ENCODE measurements at places on chromosomes 12 and 14.
A peak's percentile ranks its signal among the peaks of the same experiment; 100 is the strongest.

DNA sequence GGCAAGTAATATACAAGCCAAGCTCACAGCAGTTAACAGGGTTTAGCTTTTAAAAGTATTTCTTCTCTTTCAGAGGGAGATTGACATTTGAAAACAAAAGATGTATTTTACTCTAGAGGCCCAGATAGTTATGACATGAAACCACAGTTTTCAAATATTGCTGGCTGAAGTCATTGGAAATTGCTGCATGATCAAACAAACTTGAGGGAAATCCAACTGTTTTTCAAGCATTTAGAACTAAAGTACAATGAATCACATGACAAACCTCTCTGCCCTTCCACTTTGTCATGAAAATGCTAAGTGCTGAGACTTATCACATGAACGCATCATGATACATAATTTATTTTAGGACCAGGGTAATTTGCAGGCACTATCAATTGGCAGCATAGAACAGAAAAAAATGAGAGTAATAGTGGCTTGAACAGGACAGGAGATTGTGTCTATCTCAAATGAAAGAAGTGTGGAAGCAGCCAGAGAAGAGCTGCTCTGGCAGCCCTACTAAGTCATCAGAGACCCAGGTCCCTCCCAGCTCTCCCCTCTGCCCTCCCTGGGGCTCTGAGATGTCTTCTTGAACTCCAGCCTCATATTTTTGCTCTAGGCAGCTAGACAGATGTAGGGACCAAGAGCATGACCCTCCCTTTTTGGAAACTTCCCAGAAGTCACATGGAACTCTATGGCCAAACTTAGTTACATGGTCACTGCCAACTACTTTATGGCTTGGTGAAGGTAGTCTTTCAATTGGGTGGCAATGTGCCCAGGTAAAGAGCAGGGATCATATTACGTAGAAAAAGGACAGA, 90.1 kb upstream of the PELI2 start:
- DNase-seq = no peak

DNA sequence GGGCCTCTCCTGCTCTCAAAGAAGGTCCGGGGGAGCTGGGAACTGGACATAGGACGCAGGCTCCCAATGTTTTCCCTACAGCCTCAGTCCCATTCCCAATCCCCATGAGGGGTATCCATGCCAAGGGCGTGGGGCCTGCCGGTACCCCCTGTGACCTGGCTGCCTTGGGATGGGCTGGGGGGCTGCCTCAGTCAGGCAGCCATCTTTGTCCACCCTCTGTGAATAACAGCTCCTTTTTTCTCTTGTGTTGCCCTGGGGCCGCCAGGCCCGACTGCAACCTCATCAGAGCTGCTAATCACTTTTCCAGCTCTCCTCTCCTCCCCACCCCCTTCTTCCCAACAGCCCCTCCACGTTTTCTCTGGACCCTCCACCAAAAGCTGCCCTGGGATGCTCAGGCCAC, 11.2 kb downstream of the FIGNL2 start:
- no peak for DNase-seq

GRCh38 chr14:51035611-51036192, 59.2 kb downstream of the TRIM9 start:
- DNase-seq = peak; percentile 83

DNA sequence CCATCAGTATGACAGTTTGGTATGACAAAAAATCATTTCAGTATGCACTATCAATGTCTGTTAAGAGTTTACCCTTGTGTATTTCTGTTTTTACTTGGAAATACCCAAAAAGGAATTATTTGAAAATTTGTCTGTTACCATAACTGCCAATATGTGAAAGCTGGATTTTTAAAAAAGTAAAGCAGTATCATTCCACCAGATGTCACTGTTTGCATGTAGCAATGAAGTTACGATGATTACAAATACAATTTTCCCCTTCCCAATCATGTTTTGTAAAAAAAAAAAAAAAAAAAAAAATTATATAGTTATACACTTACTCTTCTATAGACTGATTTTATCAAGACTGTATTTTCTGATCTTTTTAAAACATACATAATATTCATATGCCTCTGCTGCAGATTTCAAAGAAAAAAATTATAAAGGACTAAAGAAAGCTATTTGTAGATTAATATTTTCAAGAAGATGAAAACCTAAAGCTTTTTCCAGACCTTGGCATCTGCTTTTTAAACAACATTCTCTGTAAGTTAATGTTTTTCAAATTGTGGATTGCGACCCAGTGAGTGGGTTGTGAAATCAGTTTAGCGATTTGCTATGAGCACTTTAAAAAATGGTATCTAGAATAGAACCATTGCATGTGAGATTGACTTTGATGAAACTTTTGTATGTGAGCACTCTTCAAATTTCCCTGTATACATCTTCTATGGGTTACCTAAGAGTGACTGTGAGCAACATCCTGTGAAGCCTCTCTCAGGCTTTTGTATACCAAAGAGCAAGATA, 114.2 kb downstream of the TTC6 start:
- peak; percentile 63 for DNase-seq

GRCh38 chr14:21940887-21941856, 267.6 kb upstream of the OR4E1 start:
- DNase-seq = peak; percentile 45

GRCh38 chr14:53022593-53022992, 71.7 kb upstream of the FERMT2 start:
- DNase-seq = peak; percentile 87

- no peak for DNase-seq
Measured at GRCh38 chr12:89848732-89849131, 140.1 kb upstream of the ATP2B1 start.

DNA sequence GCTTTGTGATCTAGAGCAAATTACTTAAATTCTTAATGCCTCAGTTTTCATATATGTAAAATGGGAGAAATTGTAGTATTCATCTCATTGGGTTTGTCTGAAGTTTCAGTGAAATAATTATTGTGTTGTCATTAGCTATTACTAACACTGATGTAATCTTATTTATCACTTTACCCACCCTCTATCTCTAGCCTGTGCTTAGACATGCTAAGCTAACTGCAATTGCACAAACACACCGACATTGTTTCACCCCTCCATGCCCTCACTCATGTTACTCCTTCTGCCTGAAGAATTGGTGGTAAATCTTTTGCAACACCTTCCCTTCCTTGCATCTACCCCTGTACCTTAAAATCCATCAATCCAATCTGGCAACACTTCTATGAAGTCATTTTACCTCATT, 241.6 kb downstream of the BCAT1 start:
- DNase-seq = no peak

GRCh38 chr12:29794862-29795261, 11.1 kb upstream of the TMTC1 start:
- peak; percentile 72 for DNase-seq

DNA sequence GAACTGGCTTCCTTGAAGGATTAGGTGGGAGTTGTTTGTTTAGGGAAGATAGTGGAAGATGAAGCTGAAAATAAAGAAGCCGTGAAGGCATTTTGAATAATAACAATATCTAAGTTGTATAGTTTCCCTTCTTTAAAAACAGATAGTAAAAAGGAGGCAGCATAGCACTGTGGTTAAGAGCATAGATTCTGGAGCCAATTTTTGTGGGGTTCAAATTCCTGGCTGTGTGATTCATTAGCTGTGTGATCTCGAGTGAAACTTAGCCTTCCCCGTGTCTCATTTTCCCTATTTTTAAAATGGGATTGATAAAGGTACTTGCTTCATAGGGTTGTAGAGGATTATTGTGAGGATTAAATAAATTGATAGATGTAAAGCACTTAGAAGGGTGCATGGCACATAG, 104.5 kb downstream of the MYRFL start:
- DNase-seq = no peak

DNA sequence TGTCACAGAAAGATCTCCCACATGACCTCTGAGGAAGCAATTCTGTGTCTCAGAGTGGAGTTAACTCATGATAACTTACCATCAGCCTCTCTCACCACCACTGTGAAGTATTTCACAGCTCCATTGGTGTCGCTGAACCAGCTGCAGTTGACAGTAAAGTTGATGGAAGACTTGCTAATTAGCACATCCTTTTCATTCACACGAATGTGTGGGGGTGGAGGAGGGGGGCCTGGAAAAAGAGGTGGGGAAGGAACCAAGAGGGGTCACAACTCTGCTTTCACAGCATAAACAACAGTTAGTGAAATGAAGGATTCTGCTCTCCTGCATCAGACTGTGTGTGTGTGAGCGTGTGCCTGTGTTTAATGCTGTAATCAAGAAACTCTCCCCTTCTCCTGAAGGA, 82.1 kb downstream of the PTPRB start:
- DNase-seq = no peak
